NCI-H187 (cell line): ENCODE measurements at places on chromosomes 16 and 17.

GRCh38 chr17:68172461-68172954 is 75.3 kb upstream of the AMZ2 start:
- peak; percentile 26 for DNase-seq

GRCh38 chr16:35146031-35146710 is 1686.8 kb downstream of the TP53TG3F start:
- no peak for DNase-seq

- no peak for DNase-seq
Measured at GRCh38 chr16:89410794-89411309, 79.5 kb downstream of the ANKRD11 start.

DNA sequence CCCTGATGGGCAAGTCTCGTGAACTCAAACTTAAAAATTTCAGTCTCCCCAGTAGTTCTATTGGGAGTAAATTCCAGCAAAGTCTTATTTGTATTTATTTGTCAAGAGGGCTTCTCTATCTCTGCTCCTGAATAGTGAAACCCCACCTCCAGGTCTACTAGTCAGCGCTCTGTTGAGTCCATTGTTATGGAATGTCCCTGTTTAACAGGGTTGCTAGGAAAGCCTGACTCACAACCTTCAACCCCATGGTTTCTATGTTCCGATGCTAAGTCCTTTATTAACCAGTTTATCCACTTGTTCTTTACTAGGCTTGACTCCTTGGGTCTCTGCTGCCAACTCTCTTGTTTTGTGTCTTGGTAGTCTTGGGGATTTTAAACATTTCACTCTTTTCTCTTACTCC is 250.7 kb upstream of the MYOCD start:
- no peak for DNase-seq

- DNase-seq, result no peak
Measured at GRCh38 chr17:28807925-28808634, 34.5 kb downstream of the FAM222B start.

DNA sequence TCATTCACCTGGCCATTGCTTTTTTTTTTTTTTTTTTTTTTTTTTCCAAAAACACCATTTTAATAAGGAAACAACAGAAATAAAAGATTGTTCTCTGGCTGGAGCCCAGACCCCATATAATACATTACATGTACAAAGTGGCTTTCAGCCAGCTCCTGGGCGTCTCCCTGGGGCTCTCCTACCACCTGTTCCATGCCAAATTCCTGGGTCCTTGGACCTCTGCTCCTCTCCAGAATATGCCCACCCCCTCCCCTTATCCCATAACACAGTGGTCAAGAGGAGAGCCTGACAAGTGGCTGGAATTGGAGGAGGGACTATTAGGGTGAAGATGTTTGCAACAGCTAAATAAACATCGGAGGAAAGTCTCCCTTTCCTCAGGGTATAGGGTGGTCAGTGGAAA is 3.6 kb upstream of the PHF12 start:
- no peak for DNase-seq

GRCh38 chr17:44351961-44352827 is 7.1 kb downstream of the GRN start:
- no peak for DNase-seq

GRCh38 chr17:6710317-6710716 is 2.9 kb downstream of the SLC13A5 start:
- no peak for DNase-seq

DNA sequence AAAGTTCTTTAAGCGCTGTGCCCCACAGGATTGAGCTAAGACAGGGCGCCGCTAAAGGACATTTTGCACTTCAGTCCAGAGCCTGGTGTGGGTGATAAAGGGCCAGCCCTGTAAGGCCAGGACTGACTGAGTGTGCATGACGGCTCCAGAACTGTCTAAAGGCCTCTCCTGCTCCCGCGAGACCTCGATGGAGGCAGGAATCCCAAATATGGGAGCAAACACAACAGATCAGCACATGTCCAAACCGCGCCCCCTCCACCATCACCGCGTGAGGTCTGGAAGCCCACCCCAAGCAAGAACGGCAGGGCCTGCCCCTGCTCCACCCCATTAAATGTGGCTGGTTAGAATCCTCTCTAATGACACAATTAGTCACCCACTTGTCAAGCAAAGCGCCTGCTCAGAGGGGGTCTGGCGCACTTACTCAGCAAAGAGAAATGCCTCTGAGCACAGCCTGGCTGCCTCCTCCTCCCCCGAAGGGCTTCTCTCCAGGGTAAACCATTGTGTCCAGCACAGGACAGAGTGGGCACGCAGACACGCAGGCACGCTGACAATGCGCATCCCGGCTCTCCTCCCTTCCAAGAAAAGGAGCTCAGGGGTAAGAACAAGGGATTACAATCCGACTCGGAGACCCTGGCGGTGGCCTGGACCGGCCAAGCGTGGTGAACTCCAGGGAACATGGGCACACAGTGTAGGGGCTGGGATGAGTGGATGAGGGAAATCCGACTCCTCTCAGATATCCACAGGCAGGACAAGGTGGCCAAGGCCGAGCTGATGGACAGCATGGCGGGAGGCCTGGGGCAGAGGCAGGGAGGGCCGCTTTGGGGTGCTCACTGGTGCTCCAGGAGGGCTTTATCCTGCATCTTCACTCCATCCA is 1.5 kb downstream of the MXRA7 start:
- no peak for DNase-seq

DNA sequence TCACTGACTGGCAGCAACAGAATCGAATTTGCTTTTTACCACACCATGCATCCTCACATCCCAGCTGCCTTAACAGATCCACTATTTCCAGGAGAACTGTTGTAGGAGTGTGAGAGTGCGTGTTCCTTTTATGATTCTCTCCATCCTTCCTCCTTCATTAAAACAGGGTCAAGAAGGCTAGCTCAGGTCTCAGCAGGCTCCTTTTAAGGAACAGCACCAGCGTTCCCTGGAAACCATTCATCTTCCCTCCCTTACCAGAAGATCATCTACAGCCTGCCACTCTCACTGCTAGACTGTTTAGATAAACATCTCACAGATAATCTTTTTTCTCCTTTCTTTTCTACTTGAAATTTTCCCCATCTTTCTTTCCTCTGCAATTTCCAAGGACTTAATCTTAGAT is 1531.9 kb upstream of the CDH8 start:
- no peak for DNase-seq

- DNase-seq, result no peak
Measured at GRCh38 chr16:82007189-82007588, 4.1 kb downstream of the SDR42E1 start.

GRCh38 chr17:76492989-76493501 is 8.2 kb downstream of the RHBDF2 start:
- DNase-seq, result no peak

DNA sequence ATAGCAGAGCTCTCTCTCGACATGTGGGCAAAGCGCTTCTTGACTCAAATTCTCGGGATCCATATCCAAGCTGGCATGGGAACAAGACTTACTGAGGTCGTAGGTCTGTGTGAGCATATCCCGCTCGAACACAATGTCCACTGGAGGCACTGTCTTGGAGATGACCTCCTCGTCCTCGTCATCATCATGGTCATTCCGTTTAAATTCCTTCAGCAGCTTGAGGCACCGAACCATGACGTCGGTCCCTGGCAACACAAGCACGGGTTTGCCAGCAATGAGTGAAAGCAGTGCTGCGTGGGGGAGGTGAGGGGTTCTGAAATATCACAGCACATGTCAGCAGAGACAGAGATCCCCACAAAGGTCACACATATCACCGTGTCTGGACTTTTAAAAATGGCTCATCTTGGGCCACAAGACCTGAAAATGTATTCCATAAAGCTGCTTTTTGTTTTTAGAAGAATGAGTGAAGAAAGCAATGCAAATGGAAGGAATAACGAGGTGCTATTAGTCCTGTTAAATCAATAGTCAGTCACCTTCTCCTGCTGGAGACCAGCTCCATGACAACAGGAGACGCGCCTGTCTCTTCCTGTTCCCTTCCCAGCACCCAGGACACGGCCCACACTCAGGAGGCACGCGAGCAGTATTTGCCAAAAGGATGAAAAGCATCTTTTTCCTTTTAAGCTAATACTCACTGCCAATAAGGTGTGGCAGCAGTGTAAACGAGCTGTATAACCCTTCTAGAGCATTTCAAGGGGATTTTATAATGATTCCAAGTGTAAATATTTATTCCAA is 37.9 kb downstream of the GTF3C1 start:
- DNase-seq, result no peak

- DNase-seq, result no peak
Measured at GRCh38 chr16:53511403-53512280, 8.6 kb upstream of the AKTIP start.

DNA sequence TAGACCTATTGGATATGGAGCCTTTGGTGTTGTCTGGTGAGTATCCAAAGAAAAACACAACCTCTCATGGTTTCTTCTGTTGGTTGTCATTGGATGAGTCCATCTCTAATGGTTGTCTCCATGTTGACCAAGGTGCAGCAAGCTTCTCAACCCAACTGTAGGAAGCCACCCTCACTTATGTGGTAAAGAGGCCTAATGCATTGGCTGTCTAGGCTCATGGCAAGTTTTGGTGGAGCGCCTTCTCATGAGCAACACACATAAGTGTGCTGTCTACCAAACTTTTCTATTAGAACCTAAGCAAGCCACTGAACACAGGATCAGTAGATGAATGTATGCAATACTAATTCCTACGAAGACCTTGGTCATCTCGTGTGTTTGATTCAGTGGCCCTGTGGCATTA is 819 bp downstream of the NLK start:
- DNase-seq, result no peak

DNA sequence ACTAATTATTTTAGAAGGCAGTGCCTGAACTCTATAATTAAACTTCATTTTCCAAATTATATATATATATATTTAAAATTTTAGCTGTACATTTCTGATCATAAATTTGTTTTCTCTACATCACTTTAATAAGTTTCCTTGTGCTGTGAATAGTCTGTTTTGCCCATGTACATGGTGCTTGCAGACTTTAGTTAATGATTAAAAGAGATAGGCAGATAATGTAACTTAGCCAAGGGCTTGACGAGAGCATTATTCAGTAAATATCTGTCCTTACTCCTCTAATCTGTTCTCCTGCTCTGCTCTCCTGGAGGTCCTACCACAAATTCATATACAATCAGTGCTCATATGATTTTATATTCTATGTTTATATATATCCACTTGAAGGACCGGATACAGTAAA is 595.2 kb upstream of the KIF2B start:
- DNase-seq, result no peak

GRCh38 chr17:39071573-39071972 is 79.9 kb downstream of the PLXDC1 start:
- DNase-seq, result no peak

DNA sequence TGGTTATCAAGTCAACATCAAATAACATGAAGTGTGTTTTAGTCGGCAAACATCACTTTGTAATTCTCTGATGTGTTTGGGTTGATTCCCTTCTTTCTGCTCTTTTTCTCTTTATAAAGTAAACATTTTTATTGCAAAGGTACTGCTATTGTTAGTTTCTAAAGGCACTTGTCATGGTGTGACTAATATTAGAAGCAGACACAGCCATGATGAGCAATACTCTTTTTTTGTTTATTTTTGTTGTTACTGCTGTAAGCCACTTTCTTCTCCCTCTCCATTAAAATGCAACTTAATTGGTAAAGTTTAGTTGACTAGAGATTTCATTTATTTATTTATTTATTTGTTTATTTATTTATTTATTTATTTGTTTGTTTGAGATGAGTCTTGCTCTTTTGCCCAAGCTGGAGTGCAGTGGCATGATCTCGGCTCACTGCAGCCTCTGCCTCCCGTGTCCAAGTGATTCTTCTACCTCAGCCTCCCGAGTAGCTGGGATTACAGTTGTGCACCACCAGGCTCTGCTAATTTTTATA is 424.7 kb downstream of the WWOX start:
- DNase-seq, result no peak

DNA sequence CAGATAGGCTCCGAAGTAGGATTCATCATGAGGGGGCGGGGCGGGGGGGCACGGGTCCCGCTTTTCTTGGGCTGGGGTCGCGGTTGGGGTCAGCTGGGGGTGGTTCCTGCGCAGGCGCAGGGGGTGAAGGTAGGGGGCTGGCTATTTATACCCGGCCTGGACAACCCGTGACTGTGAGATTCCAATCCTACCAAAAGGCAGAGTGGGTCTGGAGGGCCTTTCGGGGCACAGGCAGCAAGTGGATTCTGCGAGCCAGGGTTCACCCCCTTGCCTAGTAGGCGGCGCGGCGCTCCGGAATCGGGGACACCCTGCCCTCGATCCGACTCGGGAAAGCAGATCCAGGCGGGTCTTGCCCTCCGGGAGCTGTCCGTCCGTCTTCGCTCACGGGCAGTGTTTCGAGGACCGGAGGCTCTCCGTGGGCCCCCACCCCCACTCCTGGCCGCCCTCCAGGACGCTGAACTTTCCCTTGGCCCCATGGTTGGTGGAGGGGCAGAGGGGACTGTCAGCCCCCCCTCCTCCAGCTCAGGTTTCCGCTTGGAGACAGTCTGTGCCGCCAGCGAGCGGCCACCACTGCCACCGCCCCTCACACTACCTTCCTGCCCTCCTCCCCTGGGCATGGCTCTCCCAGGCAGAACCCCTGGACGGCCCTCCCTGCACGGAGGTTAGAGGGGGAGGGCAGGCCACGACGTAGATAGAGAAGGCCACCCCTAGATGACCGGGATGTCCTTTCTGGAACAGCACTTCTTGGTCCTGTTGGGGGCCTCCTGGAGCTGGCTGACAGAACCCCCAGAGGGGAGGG is 634 bp downstream of the SLC2A4 start:
- no peak for DNase-seq

DNA sequence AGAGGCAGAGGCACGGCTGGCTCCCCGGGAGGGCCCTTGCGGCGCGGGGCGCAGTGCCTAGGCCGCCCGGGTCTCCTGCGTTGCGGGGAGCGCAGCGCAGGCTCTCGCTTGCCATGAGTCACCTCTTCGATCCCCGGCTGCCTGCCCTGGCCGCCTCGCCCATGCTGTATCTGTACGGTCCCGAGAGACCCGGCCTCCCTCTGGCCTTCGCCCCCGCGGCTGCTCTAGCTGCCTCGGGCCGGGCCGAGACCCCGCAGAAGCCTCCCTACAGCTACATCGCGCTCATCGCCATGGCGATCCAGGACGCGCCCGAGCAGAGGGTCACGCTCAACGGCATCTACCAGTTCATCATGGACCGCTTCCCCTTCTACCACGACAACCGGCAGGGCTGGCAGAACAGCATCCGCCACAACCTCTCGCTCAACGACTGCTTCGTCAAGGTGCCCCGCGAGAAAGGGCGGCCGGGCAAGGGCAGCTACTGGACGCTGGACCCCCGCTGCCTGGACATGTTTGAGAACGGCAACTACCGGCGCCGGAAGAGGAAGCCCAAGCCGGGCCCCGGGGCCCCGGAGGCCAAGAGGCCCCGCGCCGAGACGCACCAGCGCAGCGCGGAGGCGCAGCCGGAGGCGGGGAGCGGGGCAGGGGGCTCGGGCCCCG is 390 bp downstream of the FOXL1 start:
- DNase-seq, result no peak

DNA sequence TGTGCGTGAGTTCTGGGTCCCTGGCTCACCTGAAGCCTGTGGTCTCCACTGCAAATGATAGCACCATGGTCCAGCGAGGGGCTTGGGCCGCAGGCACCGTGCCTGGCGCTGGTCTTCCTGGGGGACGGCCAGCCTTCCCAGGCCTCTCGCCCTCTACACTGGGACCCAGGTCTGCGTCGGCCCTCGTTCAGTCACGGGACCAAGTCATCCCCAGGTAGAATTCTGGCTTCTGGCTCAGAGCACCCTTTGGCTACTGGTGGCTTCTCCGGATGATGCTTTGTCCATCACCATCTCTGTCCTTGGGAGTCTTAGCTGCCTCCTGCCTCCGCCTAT is 20.4 kb downstream of the CRAMP1 start:
- DNase-seq, result no peak

- no peak for DNase-seq
Measured at GRCh38 chr16:84302111-84302954, 7.7 kb downstream of the WFDC1 start.

- no peak for DNase-seq
Measured at GRCh38 chr17:29018788-29019474, 13.1 kb upstream of the SEZ6 start.

- DNase-seq, result no peak
Measured at GRCh38 chr17:7416323-7416722, 3.8 kb upstream of the SPEM1 start.
